GM12878 (cell line): ENCODE measurements at places on chromosomes 3 and 15.

- no peak for DNase-seq
These were observed 575 bp downstream of the LEO1 start for GRCh38 chr15:51971032-51971374.

DNA sequence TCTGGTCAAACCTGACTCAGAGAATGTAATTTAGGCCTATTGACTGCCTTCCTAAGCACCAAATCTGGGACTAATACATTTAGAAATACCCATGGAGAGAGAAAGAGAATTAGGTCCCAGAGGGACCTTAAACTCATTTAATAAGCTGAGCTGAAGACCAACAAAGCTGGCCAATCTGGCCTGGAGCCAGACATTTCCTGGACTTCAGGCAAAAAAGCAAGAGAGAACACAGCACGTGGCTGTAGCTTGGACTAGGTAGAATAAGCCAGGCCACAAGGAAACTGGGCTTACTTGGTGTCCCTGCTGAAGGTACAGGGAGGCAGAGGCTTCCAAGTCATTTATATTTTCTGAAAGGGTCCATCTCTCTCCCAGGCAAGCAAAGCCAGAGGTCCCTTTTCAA is 88.1 kb downstream of the RTP4 start:
- DNase-seq: no peak

DNA sequence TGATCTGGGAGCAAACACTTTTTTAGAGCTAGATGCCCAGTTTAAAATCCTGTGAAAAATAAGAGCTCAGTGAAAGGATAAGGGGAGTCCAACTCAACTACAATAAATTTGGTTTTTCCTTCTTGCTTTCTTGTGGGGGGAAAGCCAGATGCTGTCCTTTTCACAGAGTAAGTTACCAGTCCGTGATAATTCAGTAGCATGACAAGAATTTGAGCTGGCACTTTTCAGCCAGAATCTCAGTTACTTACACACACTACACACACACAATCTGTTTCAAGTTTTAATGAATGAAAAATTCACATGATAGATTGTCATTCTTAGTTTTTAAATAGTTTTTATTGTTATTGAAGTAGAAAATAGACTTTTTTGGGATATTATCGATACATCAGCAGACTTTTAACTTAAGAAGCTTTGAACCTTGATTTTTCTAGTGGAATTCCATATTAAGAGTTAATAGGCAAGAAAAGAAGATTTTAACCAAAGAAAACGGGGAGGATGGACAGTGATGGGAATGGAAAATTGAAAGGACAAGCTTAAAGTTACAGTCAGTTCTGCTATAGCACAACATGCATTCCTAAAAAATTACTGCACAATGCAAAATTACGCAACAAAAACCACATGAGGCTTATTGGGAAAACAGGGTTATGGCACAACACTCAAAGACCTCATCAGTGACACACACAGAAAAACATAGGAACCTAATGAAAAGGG is 47.0 kb downstream of the PSMD6 start:
- DNase-seq: no peak

DNA sequence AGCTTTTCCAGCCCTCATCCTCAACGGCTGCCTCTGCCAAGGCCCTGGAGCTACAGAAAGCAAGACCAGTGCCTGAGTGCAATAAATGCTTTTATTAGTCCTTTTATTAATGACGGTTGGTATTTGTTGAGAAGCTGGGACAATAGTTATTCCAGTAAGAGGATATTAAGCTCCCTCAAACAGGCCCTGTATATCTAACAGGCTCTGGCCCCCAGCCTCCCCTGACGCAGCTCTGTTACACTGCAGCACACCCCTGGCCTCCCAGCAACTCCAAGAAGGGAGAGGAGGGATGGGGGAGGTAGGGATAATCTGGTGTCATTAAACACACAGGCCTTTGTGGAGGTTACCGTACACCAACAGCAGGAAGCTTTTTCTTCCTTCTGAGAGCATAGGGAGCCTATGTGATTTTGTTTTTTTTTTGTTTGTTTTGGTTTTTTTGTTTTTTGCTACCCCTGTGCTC is 30.8 kb upstream of the MAGEF1 start:
- no peak for DNase-seq

DNA sequence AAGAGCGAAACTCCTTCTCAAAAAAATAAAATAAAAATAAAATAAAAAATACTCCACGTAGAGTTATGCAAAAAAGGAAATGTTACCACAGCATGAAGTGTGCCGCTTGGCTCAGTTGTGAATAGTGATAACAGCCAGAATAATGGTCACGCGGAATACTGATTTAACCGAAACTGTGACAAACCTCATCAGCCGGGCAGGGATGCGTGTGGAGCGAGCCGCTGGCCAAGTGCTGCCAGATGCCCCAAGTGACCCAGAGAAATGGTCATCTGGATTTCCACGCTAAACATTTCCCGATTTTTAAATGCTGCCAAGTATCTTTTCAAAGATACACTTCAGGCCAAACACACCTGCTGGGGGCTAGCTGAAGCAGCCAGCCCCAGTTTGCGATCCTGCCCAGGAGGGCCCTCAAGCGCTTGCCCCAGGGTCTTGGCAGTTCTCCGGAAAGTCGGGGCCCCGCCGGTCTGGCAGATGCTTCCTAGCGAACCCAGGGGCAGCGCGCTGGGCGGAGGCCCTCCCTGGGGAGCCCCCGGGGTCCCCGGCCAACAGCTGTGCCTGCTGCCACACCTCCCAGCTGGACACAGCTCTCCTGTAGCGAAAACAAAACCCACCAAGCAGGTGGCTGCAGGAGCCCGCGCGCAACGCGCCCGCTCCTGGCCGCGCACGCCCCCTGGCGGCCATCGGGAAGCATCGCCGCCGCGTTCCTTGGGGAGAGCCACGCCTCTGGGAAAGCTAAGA is 35.1 kb downstream of the CMTM6 start:
- no peak for DNase-seq

DNA sequence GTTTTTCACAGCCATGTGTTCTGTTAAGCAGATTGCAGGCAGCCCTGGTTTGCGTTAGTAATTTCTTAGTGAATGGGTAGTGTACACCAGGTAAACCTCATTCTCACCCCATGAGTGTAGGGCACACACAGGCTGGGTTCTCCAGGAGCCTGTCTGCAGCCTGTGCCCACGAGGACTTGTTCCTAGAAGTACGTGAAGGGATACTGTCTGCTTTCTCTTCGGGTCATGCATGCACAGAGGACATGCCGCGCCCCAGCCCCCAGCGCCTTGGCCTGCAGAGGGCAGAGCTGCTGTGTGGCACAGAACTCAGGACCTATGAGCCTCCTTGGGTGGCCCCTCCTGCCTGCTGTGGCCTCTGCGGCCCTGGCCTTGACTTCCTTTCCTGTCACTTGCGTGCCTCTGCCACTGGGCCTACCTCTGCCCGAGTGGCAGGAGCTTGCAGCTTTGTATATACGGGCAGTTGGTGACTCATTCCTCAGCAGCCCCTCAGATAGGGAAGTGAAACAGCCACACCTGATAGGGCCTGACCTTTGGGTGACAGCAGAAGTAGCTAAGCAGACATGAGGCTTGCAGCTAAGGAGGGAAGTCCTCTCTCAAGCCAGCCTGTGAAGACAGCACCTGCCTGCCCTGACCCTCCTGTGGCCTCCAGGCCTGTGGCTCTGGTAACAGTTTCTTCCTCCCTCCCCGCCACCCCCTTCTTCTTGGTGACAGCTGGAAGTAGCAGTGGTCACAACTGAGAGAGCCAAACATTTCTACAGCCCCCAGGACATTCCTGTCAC is 19.5 kb downstream of the PPCDC start:
- DNase-seq: peak; percentile 100

DNA sequence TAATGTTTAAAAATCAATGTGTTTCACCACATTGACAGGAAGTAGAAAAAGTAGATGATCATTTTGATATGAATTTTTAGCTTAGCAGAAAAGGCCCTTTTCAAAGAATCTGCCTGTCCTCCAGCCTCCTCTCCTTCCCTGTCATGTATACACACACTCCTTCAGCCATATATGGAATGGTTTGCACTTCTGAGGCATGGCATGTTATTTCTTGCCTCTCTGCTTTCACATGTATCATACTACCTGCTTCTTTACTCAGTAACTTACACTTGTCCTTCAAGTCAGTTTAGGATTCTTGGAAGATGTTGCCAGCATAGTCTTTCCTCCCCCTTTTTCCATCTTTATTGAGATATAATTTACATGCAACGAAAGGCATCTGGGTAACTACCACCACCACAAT is 79.0 kb downstream of the REC114 start:
- no peak for DNase-seq

- no peak for DNase-seq
These were observed 16.1 kb downstream of the HMG20A start for GRCh38 chr15:77436822-77437221.

DNA sequence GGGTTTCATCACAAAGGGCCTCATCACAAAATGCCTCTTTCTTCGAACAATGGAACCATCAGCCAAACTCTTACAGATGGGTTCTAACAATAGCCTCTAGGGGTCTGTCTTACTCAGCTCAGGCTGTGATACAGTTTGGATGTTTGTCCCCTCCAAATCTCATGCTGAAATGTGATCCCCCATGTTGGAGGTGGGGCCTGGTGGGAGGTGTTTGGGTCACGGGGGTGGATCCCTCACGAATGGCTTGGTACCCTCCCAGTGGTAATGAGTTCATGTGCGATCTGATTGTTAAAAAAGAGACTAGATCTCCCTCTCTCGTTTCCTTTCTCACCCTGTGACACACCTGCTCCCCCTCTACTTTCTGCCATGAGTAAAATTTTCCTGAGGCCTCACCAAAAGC is 47.9 kb upstream of the LIPC start:
- DNase-seq: no peak

GRCh38 chr3:195573611-195574496 is 9.9 kb downstream of the APOD start:
- no peak for DNase-seq

GRCh38 chr3:28940994-28941393 is 339.9 kb upstream of the RBMS3 start:
- DNase-seq: no peak

- no peak for DNase-seq
These were observed 57.2 kb downstream of the RAB11A start for GRCh38 chr15:65926459-65926858.

- no peak for DNase-seq
These were observed 163.1 kb downstream of the FMN1 start for GRCh38 chr15:33031324-33031821.

GRCh38 chr15:62059816-62060112 is 483 bp downstream of the VPS13C start:
- DNase-seq: peak; percentile 72

- no peak for DNase-seq
These were observed 7.1 kb downstream of the RMDN3 start for GRCh38 chr15:40747685-40748631.

- no peak for DNase-seq
These were observed 180.6 kb downstream of the CHL1 start for GRCh38 chr3:377158-377561.

- DNase-seq: no peak
These were observed 15.1 kb downstream of the KIF9 start for GRCh38 chr3:47267490-47267824.

GRCh38 chr3:191123946-191124345 is 75.1 kb upstream of the OSTN start:
- no peak for DNase-seq

DNA sequence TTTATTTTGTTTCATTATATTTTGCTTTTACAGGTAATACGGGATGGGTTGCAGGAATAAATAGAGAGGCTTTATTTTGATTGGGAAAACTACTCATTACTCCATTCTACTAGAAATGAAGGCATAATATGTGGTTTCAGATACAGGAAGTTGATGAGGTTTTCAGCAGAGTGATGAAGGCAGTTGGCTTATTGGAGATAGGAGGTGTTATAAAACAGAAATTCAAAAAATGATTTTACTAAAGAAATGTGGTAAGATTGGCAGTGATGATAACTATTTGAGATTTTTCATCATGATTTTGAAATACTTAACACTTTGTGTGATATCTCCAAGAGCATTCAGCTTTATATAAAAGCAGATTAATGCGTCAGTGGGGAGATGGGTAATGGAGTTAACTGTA is 1445.7 kb upstream of the CADM2 start:
- no peak for DNase-seq

DNA sequence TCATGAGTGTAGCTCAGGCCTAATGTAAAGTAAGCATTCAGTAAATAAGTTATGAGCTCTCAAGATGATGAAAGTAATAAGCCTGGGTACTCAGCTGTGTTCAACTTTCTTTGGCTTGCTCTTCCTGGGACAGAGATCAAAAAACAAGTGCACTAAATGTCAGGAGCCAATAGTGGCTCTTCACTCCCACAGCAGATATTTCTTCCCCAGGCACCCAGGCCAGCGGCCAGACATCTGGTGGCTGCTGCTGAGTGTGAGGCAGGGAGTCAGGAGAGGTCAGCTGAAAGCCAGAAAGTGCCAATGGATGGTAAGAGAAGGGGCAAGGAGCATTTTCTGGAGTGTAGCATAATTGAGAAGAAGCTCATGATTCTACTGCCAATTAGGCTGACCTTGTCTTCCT is 18.2 kb upstream of the ITGA11 start:
- DNase-seq: no peak

DNA sequence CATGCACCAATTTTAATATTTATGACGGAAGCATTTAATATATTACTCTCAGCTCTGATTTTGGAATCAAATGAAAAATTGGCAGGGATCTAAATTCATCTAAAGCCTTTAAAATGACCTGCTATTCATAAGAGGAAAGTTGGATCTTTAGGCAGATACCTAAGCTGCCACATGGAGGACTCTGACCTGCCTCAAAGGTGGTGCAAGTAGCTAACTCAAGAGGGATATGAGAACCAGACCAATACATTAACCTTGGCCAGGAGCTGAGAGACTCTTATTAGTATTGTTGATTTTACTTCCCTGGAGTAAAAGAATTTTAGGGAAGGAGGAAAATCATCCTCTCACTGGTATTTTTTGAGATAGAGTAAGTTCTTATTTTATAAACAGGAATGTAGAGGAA is 17.7 kb downstream of the ZNF654 start:
- no peak for DNase-seq

DNA sequence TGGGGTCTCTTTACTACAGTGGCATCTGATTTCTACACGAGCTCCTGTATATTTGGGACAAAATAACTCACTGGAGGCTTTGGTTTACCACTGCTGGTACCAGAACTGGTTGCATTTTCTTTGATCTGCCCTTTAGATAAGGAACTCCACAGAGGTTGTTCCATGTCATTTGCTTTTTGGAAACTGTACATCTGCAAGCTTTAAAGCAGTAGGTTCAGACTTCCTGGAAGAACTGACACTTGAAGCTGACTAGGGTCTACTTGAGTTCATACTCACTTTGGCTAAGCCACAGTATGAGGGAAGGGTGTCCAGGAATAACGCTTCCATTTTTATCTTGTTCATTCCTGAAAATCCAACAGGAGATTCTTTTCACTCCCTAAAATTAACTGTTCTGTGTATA is 86.4 kb downstream of the WWTR1 start:
- no peak for DNase-seq

GRCh38 chr15:39417366-39418134 is 163.3 kb upstream of the THBS1 start:
- DNase-seq: no peak
